EH (cell line): ENCODE measurements at places on chromosomes 11 and 22.
A peak's percentile ranks its signal among the peaks of the same experiment; 100 is the strongest.

DNA sequence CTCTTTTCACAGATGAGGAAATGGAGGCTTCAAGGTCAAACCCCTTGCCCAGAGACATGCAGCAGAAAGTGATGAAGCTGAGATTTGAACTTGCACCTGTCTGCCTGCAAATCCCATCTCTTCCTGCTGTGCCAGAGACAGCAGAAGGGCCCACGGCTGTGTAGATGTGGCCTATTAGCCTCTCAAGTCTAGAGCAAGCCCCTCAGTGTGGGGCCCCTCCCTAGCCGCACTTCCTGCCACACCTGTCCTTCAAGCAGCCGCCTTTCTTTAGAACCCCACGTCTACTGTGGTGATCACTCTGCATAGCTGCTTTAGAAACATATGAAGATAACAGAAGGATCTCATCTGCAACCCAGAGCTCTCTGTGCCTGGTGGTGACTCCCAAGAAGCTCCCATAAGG, 41.2 kb upstream of the JAM3 start:
- no peak for DNase-seq

- no peak for DNase-seq
Measured at GRCh38 chr11:62603776-62604299, 2.2 kb upstream of the MTA2 start.

DNA sequence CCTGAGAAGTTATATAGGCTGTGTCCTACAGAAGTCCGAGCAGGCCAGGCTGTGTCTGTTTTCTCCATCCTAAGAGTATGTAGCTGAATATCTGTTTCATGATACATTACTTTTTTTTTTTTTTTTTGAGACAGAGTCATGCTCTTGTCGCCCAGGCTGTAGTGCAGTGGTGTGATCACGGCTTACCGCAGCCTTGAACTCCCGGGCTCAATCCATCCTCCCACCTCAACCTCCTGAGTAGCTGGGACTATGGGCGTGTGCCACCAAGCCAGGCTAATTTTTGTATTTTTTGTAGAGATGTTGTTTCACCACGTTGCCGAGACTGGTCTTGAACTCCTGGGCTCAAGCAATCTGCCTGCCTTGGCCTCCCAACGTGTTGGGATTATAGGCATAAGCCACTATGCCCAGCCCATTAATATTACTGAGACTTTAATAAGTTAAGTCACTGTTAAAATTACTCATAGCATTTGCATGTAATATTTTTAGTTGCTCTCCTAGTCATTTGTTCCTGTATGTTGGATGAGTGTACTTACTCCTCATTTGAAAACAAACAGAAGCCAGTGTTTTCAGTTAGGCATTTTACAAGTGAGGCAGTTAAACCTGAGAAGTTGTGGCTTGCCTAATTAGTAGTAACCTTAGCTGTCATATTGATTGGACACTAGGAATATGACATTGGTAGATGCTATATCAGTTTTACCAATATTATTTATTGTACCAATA, 26.1 kb downstream of the DRG1 start:
- peak; percentile 36 for DNase-seq

DNA sequence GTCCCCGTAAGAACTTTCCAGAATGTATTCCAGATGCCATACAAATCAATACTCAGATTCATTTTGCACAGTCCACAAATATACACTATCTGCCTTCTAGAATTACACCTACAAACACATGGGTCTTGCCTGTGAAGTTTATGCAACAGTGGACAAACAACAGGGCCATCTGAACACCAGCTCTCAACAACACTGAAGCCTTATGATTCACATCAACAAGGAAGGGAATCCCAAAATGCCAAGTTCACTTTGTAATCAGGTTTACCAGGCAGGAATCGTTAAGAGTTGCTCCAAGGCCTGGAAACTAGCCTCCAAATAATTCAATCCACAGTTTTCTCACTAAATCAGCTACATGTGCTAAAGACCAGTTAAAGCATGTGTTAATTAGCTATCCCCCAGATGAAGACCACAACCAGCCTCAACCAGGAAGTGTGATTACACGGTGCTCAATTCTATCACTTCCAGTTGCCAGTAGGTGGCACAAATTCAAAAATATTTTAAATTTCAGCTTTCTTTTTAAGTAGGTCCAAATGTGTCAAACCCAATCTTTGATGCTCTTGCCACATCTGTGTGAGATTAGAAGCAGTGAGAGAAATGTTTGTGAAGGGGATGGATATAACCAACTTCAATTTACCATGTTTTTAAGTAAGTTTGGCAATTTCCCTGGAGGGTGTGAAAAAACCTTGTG, 139.1 kb upstream of the BDNF start:
- peak; percentile 47 for DNase-seq

GRCh38 chr11:125251956-125252355, 87.4 kb downstream of the PKNOX2 start:
- DNase-seq = no peak

DNA sequence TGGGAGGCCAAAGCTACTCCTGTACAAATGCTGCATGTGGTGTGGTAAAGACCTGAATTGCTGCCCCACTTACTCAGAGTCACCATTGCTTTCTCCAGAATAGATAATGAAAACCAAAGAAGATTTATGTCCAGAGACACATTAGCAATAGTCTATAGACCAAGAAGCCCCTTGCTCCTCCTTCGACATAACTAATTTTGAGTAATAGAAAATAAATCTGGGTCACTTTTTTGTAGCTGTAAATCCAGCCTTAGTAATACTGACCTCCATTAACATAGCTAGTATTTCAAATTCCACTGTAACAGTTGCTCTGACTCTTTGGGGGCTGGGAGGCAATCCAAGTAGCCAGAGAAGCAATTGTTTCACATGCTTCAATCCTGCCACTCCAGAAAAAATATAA, 145.9 kb downstream of the MAML2 start:
- peak; percentile 66 for DNase-seq

DNA sequence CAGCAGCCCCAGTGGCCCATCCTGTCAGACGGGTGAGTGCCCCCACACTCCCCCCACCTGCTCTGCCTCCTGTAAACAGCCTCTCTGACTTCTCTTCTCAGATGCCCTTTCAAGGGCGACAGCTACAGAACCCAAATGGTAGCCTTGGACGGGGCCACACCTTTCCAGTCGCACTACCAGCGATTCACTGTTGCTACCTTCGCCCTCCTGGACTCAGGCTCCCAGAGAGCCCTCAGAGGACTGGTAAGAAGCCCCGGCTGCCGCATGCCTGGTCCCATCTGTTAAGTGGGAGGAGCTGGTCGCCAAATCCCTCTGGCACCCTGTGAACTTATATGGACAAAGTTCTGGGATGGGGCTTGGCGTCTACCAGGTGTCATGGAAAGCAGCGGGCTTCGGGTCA, 6.2 kb downstream of the ZP1 start:
- DNase-seq = no peak

DNA sequence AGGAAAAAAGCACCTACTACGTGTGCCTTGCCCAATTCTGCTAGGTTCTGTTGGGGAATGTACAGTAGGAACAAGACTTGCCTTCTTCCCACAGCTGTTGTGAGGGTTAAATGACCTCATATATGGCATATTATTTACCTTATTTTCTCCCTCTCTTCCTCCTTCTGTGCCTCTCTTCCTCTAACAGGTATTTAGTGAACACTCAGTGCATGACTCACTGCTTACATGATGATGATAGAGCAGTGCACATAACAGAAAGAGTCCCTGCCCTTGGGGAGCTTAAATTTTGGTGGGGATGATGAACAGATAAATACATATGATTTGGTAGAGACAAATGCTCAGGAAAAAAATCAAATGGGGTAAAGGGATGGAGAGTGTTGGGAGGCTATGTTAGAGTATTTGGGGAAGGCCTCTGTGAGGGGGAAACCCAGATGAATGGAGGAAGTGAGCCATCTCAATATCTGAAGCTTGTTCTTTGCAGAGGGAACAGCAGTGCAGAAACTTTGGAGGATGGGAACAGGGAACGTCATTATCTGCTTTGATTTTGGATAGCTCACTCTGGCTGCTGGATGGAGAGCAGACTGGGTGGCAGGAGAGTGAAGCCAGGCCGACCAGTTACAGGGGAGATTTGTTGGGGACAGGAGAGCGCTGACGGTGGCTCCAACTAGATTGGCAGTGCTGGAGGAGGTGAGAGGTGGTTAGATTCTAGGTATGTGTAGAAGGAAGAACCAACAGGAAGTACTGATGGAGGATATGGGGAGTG, 95.5 kb upstream of the TENM4 start:
- no peak for DNase-seq

GRCh38 chr22:29251981-29252911, 15.5 kb downstream of the RHBDD3 start:
- DNase-seq = no peak

DNA sequence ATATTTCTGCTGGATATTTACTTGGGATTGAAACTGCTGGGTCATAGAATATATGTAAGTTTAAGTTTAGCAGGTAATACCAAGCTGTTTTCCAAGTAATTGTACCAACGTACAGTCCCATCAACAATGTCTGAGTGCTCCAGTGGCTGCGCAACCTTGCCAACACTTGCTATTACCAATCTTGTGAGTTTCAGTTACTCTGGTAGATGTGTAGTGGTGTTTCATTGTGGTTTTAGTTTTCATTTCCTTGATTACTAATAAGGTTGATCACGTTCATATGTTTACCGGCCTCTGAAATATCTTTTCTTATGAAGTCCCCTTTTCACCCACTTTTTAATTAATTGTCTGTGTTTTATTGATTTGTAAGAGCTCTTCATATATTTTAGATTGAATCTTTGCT, 370.6 kb upstream of the CADM1 start:
- DNase-seq = no peak

- peak; percentile 94 for DNase-seq
Measured at GRCh38 chr22:44351685-44352377, 39.1 kb upstream of the SHISAL1 start.

DNA sequence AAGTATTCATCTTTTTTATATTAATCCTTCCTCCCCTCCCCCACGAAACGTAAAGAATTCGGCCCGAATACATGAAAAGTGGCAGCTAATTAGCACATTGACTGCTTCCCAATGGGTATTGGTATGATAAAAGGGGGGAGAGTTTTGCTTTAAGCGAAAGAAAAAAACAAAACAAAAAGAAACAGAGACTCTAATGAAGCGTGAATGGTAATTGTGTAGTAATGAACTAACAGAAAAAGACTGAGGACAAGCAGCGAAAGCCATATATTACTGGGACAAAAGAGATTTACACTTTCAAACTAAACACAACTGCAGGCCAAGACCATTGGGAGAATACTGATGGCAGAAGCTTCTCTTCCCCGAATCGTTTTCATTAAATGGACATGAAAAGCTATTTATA, 2.5 kb downstream of the DBX1 start:
- DNase-seq = no peak

- peak; percentile 26 for DNase-seq
Measured at GRCh38 chr11:112247201-112247600, 13.5 kb downstream of the PLET1 start.
